ENCODE measurements at places on chromosomes 16 and 17. TPM values are rescaled to one million over a fixed set of nuclear protein-coding genes. Genes with fewer than 3 reads are reported as not detected.
A peak's percentile ranks its signal among the peaks of the same experiment; 100 is the strongest.

The EVI2A gene
- total RNA-seq: 1.1 TPM

The HS3ST2 gene
- 1.0 TPM for total RNA-seq

The KRTAP9-8 gene
- not detected for total RNA-seq

The ZNF624 gene
- 4.8 TPM for total RNA-seq

The MILR1 gene
- 0.91 TPM for total RNA-seq

The MRPS34 gene
- 74.0 TPM for total RNA-seq

The PAQR4 gene
- 4.8 TPM for total RNA-seq

The KRTAP3-2 gene
- total RNA-seq: not detected

DNA sequence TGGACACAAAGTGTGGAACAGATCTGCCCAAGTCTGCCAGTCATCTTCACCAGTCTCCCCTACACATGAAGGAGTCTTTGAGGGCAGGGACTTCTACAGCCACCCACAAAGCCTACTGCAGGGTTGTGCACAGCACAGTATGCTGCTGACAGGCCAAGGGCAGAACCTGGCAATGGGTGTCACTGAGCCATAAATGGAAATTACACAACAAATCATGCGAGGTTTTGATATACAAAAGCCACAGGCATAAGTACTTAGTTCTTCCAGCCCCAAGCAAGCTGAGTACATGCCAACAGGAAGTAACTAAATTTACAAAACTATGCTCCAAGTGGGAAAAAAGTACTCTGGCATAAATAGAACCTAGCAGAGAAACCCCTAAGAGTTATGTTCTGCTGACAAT, 7.8 kb upstream of the PSMC3IP start:
- DNase-seq: no peak

DNA sequence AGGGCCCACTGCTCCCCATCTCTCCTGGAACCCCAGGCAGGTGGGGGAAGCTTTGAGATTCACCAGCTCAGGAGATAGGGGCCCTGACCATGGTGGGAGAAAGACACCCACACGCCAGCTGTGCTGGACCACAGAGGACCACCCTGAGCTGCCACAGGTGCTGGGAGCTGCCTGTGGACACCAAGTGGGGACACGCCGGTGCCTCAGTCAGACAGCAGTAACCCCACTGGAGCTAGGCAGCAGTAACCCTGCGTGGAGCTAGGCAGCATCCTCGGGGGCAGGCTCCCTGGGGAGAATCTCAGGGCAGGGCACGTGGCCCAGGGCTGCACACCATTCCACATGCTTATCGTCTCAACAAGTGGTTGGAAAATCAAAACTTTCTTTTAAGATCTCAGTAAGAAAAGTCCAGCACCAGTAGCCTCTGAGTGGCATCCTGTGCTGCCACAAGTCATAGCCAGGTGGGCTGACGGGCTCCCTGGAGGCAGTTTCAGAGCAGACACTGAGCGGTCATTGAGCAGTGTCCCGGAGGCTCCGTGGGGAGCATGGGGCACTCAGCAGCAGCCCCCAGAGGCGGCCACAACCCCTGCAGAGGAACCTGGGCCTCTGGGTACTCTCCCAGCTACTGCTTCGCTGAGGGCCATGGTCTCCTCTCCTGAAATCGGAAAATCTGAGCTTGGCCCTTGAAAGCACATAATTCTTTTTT, 8.0 kb upstream of the HEXD start:
- DNase-seq: no peak

GRCh38 chr17:76671912-76672262, 28.3 kb upstream of the ST6GALNAC1 start:
- no peak for DNase-seq

DNA sequence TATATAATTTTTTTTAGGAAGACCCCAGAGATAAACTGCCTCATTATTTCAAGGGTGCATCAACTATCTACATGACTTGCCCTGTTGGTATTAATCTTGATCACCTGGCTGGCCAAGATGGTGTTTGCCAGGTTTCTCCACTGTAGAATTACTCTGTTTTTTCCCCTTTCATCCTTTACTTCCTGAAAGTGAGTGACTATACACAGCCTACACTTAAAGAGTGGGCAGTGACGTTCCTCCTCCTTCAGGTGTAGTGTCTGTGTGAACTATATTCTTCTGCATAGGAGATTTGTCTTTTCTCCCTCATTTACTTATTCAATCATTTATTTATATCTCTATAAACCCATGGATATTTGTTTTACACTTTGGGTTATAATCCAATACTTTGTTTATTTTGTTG, 246.7 kb downstream of the IRF8 start:
- DNase-seq: no peak

DNA sequence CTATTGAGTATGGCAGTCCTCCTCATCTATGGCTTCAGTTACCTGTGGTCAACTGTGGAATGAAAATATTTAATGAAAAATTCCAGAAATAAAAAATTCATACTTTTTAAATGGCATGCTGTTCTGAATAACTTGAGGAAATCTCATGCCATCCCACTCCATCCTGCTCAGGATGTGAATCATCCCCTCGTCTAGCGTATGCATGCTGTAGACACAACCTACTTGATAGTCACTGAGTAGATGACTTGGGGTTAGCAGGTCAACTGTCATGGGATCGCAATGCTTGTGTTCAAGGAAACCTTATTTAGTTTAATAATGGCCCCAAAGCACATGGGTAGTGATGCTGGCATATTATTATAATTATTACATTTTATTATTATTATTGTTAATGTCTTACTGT, 4.8 kb upstream of the VAC14 start:
- DNase-seq: peak; percentile 86

DNA sequence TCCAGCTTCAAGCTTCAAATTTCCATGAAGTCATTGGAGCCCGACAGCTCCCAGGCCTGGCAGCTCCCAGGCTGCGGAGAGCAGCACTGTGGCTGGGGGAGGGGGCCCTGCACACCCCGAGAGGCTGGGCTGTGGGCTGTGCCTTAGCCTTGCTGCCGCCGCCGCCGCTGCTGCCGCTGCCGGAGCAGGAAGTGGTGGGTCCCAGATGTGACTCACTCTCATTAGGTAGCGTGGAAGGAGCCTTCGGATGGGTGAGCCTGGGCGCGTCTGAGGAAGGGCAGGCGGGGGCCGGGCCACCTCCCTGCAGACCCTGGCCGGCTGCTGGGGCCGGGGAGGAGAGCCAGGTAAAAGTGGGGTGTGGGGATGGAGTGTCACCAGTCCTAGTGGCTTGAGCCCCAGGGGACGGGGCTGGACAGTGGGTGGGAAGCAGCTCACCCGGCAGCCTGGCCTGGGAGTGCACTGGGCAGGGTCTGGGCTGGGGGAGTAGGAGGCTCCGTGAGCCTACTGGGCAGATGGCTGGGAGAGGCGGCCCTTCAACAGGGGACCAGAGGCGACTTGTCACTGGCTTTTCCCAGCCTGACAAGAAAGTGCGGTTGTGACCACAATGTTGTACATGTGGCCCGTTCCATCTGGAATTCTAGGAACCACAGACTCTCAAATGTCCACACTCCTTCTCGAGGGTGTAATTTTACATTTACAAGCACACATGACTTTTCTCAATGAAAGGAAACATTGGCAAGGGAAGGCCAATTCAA, at the start of gene ADCY7:
TSS of gene ADCY7 (plus strand) at position 215 of the 755 bp plus-strand sequence. CDS start 21,629 bp downstream, outside the sequence.
- DNase-seq: peak; percentile 83

GRCh38 chr16:68898026-68898425, 54.7 kb downstream of the TANGO6 start:
- DNase-seq: no peak

DNA sequence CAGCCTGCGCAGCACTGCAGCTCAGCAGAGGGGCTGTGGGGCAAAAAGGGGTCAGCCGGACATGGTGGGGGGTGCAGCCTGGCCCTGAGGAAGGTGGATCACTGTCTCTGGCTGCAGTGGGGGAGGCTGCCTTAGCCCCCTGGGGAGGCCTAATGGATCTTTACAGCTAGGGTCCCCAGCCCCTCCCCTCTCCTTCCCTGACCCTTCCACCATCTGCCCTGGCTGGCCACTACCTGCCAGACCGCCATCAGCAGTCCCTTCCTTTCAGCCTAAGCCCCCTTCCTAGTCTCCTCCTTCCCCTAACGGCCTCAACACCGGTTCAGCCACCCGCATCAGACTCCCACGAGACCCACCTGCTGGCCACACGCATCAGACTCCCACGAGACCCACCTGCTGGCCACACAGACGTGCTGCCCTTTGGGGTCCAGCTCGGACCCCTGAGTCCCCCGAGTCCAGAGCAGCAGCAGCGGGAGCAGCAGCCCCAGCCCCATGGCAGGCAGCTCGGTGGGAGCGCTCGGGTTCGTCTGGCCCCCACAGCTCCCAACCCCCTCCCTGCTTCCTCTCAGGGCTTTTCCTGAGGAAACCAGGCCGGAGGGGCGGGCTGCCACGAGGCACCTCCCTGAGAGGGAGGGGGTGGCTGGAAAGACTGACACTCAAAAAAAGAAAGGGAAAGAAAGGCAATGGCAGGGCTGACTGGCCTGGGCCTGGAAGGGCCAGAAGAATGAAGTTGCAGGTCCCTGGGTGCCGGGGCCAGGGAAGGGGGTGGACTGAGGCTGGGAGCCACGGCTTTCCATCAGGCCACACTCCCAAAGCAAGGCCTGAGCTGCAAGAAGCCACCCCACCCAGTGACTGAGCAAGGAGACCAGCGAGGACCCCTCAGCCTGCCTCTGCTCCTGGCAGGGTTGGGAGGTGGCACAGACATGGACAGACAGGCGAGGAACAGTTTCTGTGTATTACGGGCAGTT, at the start of gene SCARF1:
TSS of gene SCARF1 (minus strand) at position 526 of the 965 bp plus-strand sequence. CDS start at position 491, 35 bp downstream.
- DNase-seq: no peak

DNA sequence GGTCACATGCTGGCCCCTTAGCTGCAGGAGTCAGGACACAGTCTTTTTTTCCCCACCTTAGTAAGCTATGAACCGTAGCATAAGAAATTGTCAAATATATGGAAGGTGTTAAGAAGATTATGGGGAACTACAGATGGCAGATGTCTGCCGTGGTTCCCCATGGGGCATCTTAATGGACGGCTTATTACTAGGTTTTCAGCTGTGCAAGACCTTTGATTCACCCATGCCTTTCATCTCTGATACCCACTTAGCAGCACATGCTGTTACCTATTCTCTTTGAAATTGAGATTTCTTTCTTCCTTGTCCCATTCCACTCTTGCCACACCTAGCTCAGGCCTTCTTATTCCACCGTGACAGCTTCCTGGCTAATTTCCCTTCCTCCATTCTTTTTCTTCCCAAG, 70.7 kb downstream of the RPTOR start:
- DNase-seq: no peak

All from astrocyte (in vitro differentiated cells and primary cell).